Stimulated activated CD4-positive, alpha-beta T cell treated with anti-CD3 and anti-CD28 coated beads, TNF-alpha, amount 100 ng/mL, for 24 hours (primary cell): ENCODE measurements at places on chromosomes 6 and 20.

GRCh38 chr6:169806701-169807100 is 55.3 kb downstream of the ERMARD start:
- DNase-seq, result no peak

- no peak for DNase-seq
Observed at GRCh38 chr20:38724626-38725147, 401 bp downstream of the SLC32A1 start.

DNA sequence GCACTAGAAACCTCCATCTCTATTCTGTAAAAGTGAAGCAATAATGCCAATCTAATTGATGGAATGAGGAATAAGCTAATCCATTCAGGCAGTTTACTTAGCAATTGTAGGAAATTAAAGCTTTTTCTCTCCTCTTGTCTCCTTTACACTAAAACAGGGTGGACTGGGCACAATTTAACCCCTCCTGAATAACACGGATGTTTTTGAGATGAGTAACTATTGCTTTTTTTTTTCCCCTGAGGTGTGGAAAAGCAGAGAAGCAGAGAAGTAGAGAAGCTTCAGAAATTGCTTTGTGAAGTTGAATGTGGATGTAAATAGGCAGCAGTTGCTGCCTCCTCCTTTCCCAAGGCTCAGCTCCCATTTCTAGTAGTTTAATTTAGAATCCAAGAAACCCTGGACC is 40.0 kb upstream of the GCNT2 start:
- DNase-seq, result no peak

DNA sequence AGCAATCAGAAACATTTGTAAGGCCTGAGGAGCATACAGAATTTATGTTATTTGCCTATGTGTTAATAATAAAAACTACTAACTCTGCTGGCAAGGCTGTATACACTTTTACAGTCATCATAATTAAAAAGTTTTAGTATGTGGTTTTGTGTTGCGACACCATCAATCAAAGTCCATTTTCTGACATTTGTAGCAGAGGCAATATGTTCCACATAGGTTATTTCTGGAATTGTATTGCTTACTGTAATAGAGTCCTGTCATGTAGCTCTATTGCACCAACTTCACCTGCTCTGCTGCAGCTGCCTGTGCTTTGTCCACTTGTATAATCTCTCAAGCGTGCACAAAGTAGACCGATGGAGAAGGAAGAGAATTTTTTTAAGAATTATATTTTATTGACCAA is 501.8 kb downstream of the HACE1 start:
- DNase-seq, result no peak

GRCh38 chr20:4091490-4092479 is 76.4 kb upstream of the RNF24 start:
- DNase-seq, result no peak

DNA sequence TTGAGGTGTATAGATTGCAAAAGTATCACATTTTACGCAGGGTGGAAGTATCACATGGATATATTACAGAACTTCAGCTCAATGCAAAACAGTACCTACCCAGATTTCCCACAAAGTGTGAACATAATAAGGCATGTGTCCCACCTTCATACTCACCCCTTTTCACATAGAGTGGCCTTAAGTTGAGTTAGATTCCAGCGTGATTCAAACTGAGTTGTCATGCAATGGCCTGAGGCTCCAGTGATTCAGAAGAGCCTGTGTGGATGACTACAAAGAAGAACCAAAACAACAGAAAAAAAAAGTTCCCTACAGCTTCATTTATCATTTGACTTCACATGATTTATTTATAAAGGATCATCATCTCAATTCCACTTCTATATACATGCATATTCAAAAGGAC is 309.7 kb downstream of the SLC35F1 start:
- DNase-seq, result no peak

DNA sequence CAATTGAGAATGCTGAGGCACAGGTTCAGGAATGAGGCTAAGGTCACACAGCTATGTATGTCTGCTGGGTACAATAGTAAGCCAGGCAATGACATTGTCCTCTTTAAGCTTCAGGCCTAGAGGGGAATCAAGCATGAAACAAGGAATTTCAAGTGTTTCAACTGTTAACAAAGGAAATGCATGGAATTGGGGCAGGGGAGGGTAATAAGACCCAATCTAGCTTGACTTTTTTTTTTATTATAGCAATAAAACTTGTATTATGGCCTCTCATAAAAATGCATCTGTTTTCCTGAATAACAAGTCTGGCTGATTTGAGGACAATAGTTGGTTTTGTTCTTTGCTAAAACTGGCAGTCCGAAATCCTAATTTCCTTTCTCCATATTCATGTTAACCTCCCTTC is 336.7 kb downstream of the CBLN4 start:
- no peak for DNase-seq

GRCh38 chr20:62059920-62060630 is 5.6 kb downstream of the TAF4 start:
- no peak for DNase-seq
